Muscle of leg (tissue), 16 donors: ENCODE measurements at places on chromosomes 16 and 17. TPM values are rescaled to one million over a fixed set of nuclear protein-coding genes. Genes with fewer than 3 reads are reported as not detected.

DNA sequence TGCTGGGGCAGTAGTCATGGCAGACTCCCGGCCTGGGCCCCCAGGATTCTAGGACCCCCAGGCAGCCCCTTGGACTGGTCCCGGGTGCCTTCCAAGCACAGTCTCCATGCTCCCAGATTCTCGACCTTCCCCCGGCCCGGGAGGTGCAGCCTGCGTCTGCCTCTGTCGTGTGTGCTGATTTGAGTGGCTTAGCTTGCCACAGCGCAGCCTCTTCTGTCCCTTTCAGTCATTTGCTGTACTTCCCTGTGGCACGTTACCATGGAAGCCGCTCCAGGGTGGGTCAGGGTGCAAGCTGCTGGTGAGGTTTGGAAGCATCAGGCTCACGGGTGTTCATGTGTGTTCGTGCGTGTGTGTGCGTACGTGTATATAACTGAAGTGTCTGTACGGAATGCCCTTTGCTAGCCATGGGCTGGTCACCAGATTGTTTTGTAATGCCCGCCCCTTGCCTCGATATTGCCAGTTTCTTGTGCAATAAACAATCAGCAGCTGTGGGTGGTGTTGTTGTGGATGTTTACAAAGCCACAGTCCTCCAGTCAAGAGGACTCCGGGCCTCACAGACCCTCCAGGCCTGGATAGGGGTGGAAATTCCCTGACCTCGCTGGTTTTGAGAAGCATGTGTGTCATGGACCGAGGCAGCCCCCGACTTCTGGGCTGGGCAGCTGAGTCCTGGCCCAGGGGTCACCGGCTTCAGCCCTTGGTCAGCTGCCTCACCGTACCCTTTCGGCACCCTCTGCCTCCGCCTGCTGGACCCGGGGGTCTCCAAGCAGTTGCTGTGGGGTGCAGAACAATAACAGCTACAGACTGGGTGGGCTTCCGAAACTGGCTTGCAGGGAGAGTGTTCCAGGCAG, 9.7 kb upstream of the CLEC18A start:
- no peak overlapping the region for H3K4me3 ChIP-seq
- H3K27me3 ChIP-seq: no peaks in the 10 kb centered on the region
- peaks cover 10% of the 10 kb centered on the region for H3K4me1 ChIP-seq
- DNase-seq: no peak
- H3K27ac ChIP-seq: no peak overlapping the region
- peaks cover 44% of the 10 kb centered on the region for H3K36me3 ChIP-seq

DNA sequence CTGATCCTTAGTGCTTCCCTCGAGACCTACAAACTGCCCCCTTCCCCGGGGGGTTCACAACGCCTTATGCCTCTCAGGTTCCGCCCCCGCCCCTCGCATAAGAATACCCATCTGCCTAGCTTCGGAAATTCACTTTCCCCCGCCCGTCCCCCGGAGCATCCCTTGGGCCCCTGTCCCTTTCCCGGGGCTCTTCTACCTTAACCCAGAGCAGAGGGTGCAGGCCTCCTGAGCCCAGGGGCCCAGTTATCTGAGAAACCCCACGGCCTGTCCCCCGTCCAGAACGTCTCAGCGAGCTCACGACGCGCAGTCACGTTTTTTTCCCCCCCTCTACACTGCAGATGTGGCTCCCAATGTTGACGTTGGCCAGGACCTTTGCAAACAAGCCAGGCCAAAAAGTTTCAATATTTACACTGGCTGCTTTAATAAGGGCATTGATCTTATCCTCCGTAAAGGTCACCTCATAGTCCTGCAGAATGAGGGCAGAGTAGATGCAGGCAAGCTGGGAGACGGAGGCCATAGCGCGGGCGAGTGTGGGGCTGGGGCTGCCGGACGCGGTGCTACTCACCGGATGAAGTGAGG, 1.4 kb upstream of the NBR1 start:
- H3K27ac ChIP-seq: peak overlapping the region; percentile 100
- peak; percentile 69 for DNase-seq
- H3K4me3 ChIP-seq: peak overlapping the region; percentile 63
- H3K27me3 ChIP-seq: no peaks in the 10 kb centered on the region
- peaks cover 18% of the 10 kb centered on the region for H3K4me1 ChIP-seq

DNA sequence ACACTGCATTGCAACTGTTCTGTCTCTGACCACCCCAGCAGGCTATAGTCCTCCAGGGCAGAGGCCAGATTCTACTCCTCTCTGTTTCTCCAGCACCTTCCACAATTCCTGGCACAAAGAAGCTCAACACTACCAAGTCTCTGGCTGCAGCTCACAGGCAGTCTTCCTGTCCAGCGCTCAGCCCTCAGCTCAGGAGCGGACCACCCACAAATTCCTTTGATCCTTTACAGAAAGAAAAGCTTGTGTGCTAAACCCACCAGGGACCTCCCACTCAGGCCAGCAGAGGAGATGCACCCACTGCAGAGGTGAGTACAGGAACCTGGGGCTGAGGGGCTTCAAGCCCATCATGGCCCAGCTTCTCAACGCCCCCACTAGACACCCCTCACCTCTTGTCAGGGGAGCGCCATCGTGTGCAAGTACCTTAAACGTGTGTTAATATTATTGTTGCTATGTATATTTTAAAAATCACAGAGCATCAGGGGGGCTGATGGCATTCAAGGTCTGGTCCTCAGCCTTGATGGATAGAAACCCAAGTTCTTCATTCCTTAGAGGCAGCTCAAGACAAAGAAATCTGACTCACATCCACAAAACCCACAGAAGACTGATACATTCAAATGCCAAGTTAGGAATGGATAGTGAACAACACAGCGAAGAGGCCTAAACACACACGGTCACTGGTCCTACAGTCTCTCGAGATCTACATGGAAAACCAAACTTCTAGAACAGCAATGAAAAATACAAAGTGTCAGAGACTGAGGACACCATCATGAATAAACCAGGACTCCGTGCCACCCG, 8.4 kb downstream of the HSDL1 start:
- no peak overlapping the region for H3K4me3 ChIP-seq
- no peaks in the 10 kb centered on the region for H3K27me3 ChIP-seq
- H3K4me1 ChIP-seq: peaks cover 4% of the 10 kb centered on the region
- no peak for DNase-seq

GRCh38 chr16:81204798-81205680, 33.5 kb upstream of the BCO1 start:
- no peak overlapping the region for H3K27ac ChIP-seq
- no peaks in the 10 kb centered on the region for H3K36me3 ChIP-seq
- no peaks in the 10 kb centered on the region for H3K4me1 ChIP-seq
- H3K27me3 ChIP-seq: peaks cover 5% of the 10 kb centered on the region

DNA sequence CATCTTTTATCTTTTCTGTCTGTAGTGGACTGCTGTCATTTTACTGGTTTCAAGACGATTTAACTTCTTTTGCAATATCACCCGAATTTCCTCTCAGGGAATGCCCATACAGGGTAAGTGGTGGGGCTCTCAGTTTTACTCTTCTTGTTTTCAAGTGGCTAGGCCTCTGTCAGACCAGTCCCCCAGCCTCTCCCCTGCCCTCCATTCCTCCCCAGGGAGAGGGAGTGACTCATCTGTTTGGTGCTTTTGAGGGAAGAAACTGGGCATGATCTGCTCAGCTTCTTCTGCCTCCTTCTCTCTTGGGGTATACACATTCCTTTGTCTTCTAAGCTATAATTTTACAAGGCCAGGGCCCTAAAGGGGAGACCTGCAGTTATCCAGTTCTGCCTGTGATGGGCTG, 332.0 kb downstream of the CBLN1 start:
- no peaks in the 10 kb centered on the region for H3K4me1 ChIP-seq
- no peaks in the 10 kb centered on the region for H3K36me3 ChIP-seq
- no peak for DNase-seq
- no peak overlapping the region for H3K4me3 ChIP-seq

- H3K27ac ChIP-seq: no peak overlapping the region
- H3K4me1 ChIP-seq: peaks cover 19% of the 10 kb centered on the region
- H3K27me3 ChIP-seq: peaks cover 12% of the 10 kb centered on the region
- peak overlapping the region; percentile 25 for H3K4me3 ChIP-seq
These were observed 11.1 kb downstream of the PIMREG start for GRCh38 chr17:6455321-6455705.

DNA sequence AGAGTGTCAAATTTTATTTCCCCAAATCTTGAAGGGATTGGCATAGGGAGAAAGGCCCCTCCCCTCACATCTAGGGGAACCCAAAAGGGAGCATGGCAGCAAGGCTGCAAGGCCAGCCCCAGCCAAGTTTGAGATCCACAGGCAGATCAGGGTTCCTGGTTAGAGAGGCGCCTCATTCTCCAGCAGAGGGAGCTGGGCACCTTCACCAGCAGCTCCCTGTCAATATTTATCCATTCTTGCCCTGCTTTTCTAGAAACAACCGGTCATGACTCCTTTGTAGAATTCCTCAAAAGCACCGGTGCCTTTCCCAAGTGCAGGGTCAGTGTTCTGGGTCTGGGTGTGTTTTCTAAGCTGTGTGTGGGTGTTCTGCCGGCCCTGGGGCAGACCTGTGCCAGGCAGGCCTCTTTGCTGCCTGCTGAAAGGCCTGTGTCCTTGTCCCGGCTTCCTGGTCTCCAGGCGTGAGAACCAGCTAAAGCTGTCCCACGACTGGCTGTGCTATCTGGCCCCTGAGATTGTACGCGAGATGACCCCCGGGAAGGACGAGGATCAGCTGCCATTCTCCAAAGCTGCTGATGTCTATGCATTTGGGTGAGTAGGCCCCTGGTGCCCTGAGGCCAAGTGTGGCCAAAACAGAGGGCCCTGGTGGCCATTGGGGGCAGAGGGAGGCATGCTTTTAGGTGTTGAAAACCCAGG, 21.2 kb upstream of the LGALS9 start:
- no peaks in the 10 kb centered on the region for H3K4me1 ChIP-seq
- peak; percentile 48 for DNase-seq
- peaks cover 94% of the 10 kb centered on the region for H3K36me3 ChIP-seq
- H3K4me3 ChIP-seq: no peak overlapping the region
- H3K27me3 ChIP-seq: no peaks in the 10 kb centered on the region

DNA sequence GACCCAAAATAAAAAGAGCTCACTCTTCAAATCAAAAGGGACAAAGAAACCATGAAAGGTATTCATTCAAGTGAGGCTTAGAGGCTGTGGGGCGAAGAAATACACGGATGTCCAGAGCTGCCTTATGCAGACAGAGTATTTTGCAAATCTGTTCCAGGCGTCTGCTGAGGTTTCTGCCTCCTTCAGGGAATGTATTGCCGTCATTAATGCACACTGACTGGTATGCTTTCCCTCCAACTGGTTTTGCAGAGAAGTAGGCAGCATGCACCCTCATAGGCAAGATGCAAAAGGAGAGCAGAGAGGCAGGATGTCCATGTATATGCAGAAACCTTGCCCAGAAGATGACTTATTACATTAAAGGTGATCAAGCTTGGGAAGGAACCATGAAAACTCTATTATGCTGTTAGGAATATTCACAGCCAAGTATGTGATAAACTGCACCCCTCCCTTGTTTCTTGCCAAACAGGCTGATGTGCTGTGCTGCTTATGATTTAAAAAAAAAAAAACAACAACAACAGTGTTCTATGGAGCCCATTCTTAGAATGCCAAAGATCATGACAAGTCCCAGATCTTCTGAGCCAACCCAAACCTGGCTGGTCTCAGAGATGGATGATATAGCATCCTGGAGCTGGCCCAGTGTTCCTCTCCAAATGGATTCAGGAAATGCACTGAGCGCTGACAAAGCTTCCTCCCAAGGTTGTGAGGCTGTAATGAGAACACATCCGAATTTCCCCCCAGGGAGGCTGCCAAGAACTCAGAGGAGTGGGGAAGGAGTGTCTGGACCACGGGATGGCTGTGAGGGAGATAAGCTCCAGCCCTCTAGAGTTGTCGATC, 77.6 kb upstream of the HLF start:
- H3K4me1 ChIP-seq: no peaks in the 10 kb centered on the region
- H3K27ac ChIP-seq: no peak overlapping the region
- no peaks in the 10 kb centered on the region for H3K27me3 ChIP-seq
- no peaks in the 10 kb centered on the region for H3K36me3 ChIP-seq
- peak; percentile 65 for DNase-seq

GRCh38 chr16:65984296-65984695, 382.2 kb upstream of the CDH5 start:
- no peak for DNase-seq
- no peaks in the 10 kb centered on the region for H3K4me1 ChIP-seq
- H3K36me3 ChIP-seq: no peaks in the 10 kb centered on the region
- H3K4me3 ChIP-seq: no peak overlapping the region

DNA sequence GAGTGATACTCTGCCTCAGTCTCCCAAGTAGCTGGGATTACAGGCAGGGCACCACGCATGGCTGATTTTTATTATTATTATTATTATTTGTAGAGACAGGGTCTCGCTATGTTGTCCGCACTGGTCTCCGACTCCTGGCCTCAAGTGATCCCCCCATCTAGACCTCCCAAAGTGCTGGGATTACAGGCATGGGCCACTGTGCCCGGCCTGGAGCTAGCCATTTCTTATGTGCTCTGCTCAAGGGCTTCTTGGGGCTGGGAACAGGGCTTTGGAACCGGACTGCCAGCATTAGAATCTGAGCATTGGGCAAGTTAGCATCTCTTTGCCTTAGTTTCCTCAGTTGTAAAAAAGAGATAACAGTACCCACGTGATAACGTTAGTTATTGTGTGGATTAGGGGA, 111.3 kb downstream of the C16orf78 start:
- H3K27ac ChIP-seq: no peak overlapping the region
- peaks cover 6% of the 10 kb centered on the region for H3K36me3 ChIP-seq
- H3K4me3 ChIP-seq: no peak overlapping the region
- DNase-seq: no peak
- no peaks in the 10 kb centered on the region for H3K27me3 ChIP-seq
- peaks cover 10% of the 10 kb centered on the region for H3K4me1 ChIP-seq

DNA sequence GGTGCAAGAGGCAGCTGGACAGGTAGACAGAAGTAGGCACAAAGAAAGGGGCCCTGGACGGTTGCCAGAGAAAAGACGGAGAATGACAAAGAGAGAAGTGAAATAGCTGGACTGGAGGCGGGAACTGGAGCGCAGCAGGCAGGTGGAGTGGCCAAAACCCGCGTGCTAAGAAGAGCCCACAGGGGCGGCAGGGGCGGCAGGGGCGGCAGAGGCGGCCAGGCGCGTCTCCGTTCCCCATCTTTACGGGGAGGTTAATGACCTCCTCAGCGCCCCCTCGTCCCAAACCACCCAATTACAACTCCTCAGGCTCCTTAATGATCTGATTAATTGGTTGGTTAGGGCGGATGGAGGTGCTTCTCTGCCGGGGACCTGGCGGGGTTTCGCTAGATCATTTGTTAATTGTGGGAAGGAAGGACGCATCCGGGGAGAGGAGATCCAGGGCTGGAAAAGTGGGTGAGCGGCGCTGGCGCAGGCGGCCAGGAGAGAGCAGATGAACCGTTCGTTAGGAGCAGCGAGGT, 15.4 kb upstream of the HOXB9 start:
- no peak for DNase-seq
- H3K27ac ChIP-seq: no peak overlapping the region
- peaks cover 95% of the 10 kb centered on the region for H3K27me3 ChIP-seq
- H3K36me3 ChIP-seq: no peaks in the 10 kb centered on the region
- H3K4me3 ChIP-seq: no peak overlapping the region

- no peaks in the 10 kb centered on the region for H3K4me1 ChIP-seq
- H3K4me3 ChIP-seq: no peak overlapping the region
- DNase-seq: no peak
- H3K27ac ChIP-seq: no peak overlapping the region
- H3K36me3 ChIP-seq: no peaks in the 10 kb centered on the region
- H3K27me3 ChIP-seq: no peaks in the 10 kb centered on the region
These were observed 471.9 kb downstream of the HS3ST3B1 start for GRCh38 chr17:14772776-14773175.

UBB gene
- 1,697 TPM for polyA plus RNA-seq

PTX4 gene
- 0.56 TPM for polyA plus RNA-seq

CANT1 gene
- polyA plus RNA-seq: 41.5 TPM

TADA2A gene
- 18.5 TPM for polyA plus RNA-seq

ARHGDIA gene
- polyA plus RNA-seq: 236 TPM

PAFAH1B1 gene
- 85.5 TPM for polyA plus RNA-seq

KAT7 gene
- 31.8 TPM for polyA plus RNA-seq

KRT40 gene
- polyA plus RNA-seq: 16.2 TPM

SEPTIN12 gene
- polyA plus RNA-seq: not detected

PRDM7 gene
- polyA plus RNA-seq: not detected
